Activated T-helper 1 cell treated with anti-CD3 and anti-CD28 coated beads, Interleukin-2, amount 50 U/mL, for 16 hours (primary cell): ENCODE measurements at places on chromosomes 11 and 22.

GRCh38 chr22:17797721-17798559, 23.7 kb upstream of the BID start:
- DNase-seq, result no peak

DNA sequence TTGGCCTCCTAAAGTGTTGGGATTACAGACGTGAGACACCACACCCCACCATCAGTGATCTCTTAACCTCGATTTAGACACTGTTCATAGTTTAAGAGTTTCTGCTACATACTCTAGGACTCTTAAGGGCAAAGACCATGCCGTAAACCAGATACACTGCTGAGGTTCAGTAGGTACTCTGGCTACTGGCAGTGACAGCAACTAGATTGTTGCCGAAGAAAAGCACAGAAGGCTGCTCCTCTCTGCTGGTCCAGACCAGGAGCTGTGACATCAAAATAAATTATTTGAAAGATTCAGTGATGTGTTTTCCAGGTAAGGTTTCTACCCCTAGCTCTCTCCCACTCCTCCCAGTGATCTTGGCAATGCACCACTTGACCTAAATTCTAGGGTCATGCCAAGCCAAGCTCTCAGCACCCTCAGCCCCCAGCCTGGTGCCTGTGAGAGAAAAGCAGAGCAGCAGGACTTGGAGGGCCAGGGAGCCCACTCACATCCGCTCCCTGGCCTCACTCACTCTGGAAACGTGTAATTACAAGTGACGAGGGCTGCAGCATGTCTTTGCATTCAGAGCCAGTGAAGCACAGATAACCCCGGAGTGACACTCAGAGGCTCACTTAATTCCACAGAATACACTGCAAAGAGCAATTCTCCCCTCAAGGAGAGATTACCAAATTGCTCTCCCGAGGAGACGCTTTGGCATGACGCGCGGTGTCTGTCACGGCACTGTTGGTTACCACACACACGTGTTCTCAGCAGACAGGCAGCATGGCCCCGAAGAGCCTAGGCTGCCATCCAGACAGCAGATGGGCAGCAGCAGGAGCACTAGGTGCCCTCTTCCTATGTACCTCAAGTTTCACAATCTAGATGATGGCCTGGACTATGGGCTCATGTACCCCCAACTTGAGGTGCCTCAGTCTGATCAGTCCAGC, 96.9 kb upstream of the PITPNB start:
- no peak for DNase-seq

- no peak for DNase-seq
Observed at GRCh38 chr11:120818097-120818496, 205.8 kb upstream of the TBCEL start.

DNA sequence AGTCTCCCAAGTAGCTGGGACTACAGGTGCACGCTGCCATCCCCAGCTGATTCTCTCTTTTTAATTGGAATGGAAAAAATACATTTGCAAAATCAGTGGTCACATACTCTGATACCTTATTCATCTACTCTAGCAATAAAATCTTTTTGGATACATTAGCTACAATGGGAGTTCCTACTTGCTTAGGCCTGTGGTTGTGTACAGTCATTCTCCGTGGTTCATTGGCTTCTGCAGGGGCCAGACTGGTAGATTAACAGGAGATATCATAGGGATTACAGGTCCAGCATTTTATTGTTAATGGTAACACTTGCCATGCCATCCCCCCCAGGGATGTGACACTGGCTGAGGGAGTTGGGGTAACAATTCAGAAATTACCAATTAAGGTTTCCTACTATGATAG, 140.0 kb downstream of the ADAMTS15 start:
- no peak for DNase-seq
